ENCODE measurements at places on chromosomes 6 and 20. TPM values are rescaled to one million over a fixed set of nuclear protein-coding genes. Genes with fewer than 3 reads are reported as not detected.

SEMG1 gene
- total RNA-seq: not detected

ACTL10 gene
- total RNA-seq: 0.89 TPM

EYA4 gene
- total RNA-seq: not detected

FAXC gene
- total RNA-seq: not detected

ADTRP gene
- total RNA-seq: 43.4 TPM

DSN1 gene
- 9.0 TPM for total RNA-seq

PTPRA gene
- total RNA-seq: 72.1 TPM

SCRT2 gene
- total RNA-seq: not detected

FOXQ1 gene
- total RNA-seq: not detected

MYMX gene
- not detected for total RNA-seq

DLL1 gene
- total RNA-seq: 2.7 TPM

PRSS16 gene
- 0.80 TPM for total RNA-seq

BPIFB1 gene
- total RNA-seq: not detected

ALDH5A1 gene
- total RNA-seq: 4.7 TPM

NMBR gene
- not detected for total RNA-seq

GPSM3 gene
- total RNA-seq: 291 TPM

QKI gene
- total RNA-seq: 87.4 TPM

CCDC170 gene
- not detected for total RNA-seq

CCR6 gene
- total RNA-seq: 60.5 TPM

TMC2 gene
- not detected for total RNA-seq

ENPP1 gene
- total RNA-seq: 2.1 TPM

OR2J3 gene
- not detected for total RNA-seq

THBS2 gene
- total RNA-seq: not detected

OR2H2 gene
- not detected for total RNA-seq

MACROD2 gene
- total RNA-seq: not detected

CUTA gene
- 196 TPM for total RNA-seq

MTFR2 gene
- total RNA-seq: 4.5 TPM

HRH3 gene
- not detected for total RNA-seq

BNIP5 gene
- not detected for total RNA-seq

TREML1 gene
- 3.0 TPM for total RNA-seq

VWA7 gene
- total RNA-seq: 2.8 TPM

RTEL1 gene
- 30.7 TPM for total RNA-seq

OTOR gene
- not detected for total RNA-seq

LY6G5B gene
- total RNA-seq: 32.7 TPM

PEX3 gene
- total RNA-seq: 10.2 TPM

UFL1 gene
- total RNA-seq: 16.4 TPM

TINAG gene
- not detected for total RNA-seq

CLVS2 gene
- total RNA-seq: not detected

KCNB1 gene
- total RNA-seq: 0.21 TPM

WFDC12 gene
- not detected for total RNA-seq

FOXC1 gene
- total RNA-seq: not detected

COL21A1 gene
- not detected for total RNA-seq

STMND1 gene
- total RNA-seq: not detected

FLRT3 gene
- not detected for total RNA-seq

SLC17A3 gene
- 1.3 TPM for total RNA-seq

SUMO4 gene
- 9.0 TPM for total RNA-seq

ISM1 gene
- 7.8 TPM for total RNA-seq

PHACTR1 gene
- total RNA-seq: 2.8 TPM

PRPH2 gene
- total RNA-seq: not detected

BFSP1 gene
- 0.21 TPM for total RNA-seq

CBLN4 gene
- total RNA-seq: not detected

MEI4 gene
- total RNA-seq: 0.20 TPM

FNDC11 gene
- total RNA-seq: 0.44 TPM

CDSN gene
- total RNA-seq: not detected

TOX2 gene
- 1.7 TPM for total RNA-seq

ZBTB12 gene
- 0.50 TPM for total RNA-seq

PHF20 gene
- total RNA-seq: 121 TPM

CST4 gene
- total RNA-seq: not detected

Measured in T-helper 17 cell (primary cell).